Kidney (tissue), 22 donors: ENCODE measurements at places on chromosomes 5 and 9. TPM values are rescaled to one million over a fixed set of nuclear protein-coding genes. Genes with fewer than 3 reads are reported as not detected.

The UHRF2 gene
- 45.1 TPM for total RNA-seq

The PCDHA10 gene
- total RNA-seq = 7.6 TPM

The MARCOL gene
- not detected for total RNA-seq

The MLANA gene
- total RNA-seq = not detected

The NAIP gene
- total RNA-seq = 43.1 TPM

The DOCK8 gene
- 46.5 TPM for total RNA-seq

The OR1L8 gene
- not detected for total RNA-seq

The TAF11L10 gene
- total RNA-seq = not detected

The ITGA1 gene
- 65.6 TPM for total RNA-seq

The GPX3 gene
- total RNA-seq = 1,327 TPM

The CER1 gene
- not detected for total RNA-seq

DNA sequence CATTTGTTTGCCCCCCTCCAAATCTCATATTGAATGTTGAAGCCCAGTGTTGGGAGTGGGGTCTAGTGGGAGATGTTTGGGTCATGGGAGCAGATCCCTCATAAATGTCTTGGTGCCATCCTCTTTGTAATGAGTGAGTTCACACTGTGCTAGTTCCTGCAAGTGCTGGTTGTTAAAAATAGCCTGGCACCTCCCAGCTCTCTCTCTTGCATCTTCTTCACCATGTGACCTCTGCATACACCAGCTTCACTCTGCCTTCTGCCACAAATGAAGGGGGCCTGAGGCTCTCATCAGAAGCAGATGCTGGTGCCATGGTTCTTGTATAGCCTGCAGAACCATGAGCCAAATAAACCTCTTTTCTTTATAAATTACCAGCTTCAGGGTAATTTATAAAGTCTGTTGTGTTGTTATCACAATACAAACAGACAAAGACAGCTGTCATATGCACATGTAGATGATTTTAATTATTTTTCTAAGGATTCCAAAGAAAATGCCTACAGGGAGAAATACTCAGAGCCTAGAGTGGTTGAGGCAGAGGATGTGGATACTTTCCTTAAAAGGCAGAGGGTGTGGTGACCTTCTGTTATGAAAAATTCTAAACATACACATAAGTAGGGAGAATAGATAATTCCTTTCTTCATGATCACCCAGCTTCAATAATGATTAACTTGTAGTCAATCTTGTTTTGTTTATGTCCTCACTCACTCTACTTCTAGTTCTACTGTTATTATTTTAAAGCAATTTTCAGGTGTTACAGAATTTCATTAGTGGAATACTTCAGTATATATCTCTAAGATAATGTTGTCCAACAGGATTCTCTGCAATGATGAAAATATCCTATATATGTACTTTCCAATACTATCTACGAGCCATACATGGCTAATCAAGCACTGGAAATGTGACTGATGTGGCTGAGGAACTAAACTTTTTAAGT lies 75.1 kb upstream of the RANBP6 start:
- DNase-seq = no peak

- no peak for DNase-seq
Measured at GRCh38 chr5:1420211-1421195, 24.7 kb downstream of the SLC6A3 start.

- no peak for DNase-seq
Measured at GRCh38 chr5:136128481-136128880, 4.2 kb upstream of the SMAD5 start.

GRCh38 chr9:27131731-27132130 lies 22.7 kb downstream of the TEK start:
- DNase-seq = no peak

- DNase-seq = no peak
Measured at GRCh38 chr5:102800427-102800826, 45.3 kb downstream of the PAM start.

GRCh38 chr5:123937230-123937629 lies 425.3 kb downstream of the CSNK1G3 start:
- DNase-seq = no peak

- no peak for DNase-seq
Measured at GRCh38 chr9:127711226-127711701, 4.2 kb downstream of the PTRH1 start.

DNA sequence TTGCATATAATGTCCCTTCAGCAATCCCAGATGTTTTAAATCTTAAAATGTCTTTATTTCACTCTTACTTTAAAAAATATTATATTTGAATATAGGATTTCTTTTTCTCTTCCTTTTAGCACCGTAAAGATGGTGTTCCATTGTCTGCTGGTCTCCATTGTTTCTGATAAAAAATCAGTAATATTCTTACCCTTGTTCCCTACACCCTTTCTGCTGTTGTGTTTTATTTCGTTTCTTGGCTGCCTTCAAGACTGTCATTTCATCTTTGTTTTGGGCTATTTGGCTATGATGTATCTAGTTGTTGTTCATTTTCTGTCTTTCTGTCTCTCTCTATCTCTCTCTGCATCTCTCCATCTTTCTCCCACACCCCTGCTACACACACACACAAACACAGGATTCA lies 197.9 kb downstream of the IRX2 start:
- DNase-seq = no peak

GRCh38 chr9:93612796-93613154 lies 36.4 kb downstream of the PHF2 start:
- no peak for DNase-seq

DNA sequence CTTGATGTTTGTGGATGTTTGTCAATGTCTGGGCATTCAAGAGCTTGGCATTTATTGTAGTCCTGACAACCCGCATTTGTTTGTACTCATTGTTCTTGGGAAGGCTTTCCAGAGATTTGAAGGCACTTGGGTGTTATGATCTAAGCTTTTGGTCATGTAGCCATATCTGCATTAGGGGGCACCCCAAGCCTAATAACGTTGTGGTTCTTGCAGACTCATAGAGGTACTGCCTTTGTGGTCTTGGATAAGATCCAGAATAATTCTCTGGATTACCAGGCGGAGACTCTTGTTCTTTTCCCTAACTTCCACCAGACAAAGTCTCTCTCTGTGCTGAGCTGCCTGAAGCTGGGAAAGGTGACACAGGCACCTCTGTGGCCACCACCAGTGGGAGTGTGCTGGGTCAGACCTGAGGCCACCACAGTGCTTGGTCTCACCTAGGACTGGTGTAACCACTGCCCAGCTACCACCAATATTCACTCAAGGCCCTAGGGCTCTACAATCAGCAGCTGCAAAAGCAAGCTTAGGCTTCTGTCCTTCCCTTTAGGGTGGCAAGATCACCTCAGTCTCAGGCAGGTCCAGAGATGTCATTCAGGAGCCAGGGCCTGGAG lies 144.4 kb upstream of the TAS2R1 start:
- no peak for DNase-seq

GRCh38 chr9:134962973-134963364 lies 45.3 kb upstream of the FCN1 start:
- DNase-seq = no peak

- DNase-seq = no peak
Measured at GRCh38 chr5:133508845-133509741, 103.2 kb downstream of the FSTL4 start.

GRCh38 chr5:73558950-73559349 lies 6.5 kb downstream of the ANKRA2 start:
- DNase-seq = no peak

DNA sequence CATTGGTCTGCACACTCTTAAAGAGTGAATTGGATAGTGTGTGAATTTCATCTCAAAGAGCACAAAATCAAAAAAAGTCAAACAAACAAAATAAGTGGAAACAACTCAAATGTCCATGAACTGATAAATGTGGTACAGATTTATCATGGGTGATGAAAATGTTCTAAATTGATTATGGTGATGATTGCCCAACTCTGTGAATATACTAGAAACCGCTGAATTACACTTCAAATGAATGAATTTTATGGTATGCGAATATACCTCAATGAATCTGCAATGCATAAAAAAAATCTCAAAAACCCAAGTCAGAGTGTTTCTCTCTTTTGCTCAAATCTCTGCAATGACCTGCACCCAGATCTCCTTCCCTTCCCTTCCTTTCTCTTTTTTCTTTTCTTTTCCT lies 64.0 kb downstream of the PRRC1 start:
- no peak for DNase-seq

- no peak for DNase-seq
Measured at GRCh38 chr5:57209316-57210040, 35.6 kb downstream of the GPBP1 start.

GRCh38 chr9:110588296-110588695 lies 8.8 kb upstream of the SVEP1 start:
- no peak for DNase-seq

DNA sequence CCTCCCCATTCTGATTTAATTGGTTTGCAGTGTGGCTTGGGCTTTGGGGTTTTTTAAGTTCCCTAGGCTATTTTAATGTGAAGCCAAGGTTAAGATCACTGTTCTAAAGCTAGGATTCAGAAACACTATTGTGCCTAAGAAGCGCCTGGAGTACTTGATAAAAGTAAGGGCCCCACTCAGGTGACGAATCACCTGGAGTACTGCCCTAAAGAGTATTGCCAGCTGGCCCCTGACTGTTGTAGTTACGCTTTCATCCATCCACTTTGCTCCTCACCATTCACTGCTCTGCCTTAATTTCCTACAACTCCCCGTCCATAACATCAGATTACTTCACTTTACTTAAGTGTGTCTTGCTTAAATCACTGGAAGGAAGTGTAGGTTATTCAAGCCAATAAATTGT lies 119.3 kb downstream of the CD180 start:
- no peak for DNase-seq
